Stomach (tissue), 19 donors: ENCODE measurements at places on chromosomes 6 and 20. TPM values are rescaled to one million over a fixed set of nuclear protein-coding genes. Genes with fewer than 3 reads are reported as not detected.

Gene FUT9
- 2.3 TPM for total RNA-seq

Gene RIPOR3
- total RNA-seq = 13.4 TPM

Gene ABHD16B
- not detected for total RNA-seq

Gene HAO1
- total RNA-seq = not detected

GRCh38 chr6:139306291-139306981 lies 14.6 kb upstream of the TXLNB start:
- H3K27me3 ChIP-seq = no peaks in the 10 kb centered on the region
- H3K4me1 ChIP-seq = peaks cover 11% of the 10 kb centered on the region
- no peak for DNase-seq

Gene DNMT3B
- not detected for total RNA-seq

- H3K4me3 ChIP-seq = no peak overlapping the region
- peaks cover 2% of the 10 kb centered on the region for H3K36me3 ChIP-seq
- no peak overlapping the region for H3K27ac ChIP-seq
- H3K4me1 ChIP-seq = peaks cover 9% of the 10 kb centered on the region
Observed at GRCh38 chr6:11253594-11253993, 21.1 kb upstream of the NEDD9 start.

DNA sequence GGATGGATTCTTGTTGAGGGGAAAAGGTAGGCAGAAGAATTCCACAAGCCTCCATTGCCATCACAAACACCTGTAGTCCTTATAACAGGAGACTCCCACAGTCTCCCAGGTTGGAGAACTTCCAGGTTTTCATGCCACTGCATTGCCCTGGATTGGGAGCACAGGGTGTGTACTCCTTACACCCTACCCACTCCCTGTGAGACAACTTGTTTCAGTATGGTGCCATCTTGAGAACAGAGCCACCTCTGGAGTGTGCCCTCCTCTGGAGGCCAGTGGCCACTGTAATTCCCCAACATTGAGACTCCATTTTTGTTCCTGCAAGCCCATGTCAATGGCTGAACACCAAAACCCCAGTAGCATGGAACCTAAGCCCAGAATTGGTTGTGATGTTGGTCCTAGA lies 123.5 kb upstream of the LAMA2 start:
- no peaks in the 10 kb centered on the region for H3K36me3 ChIP-seq
- H3K27ac ChIP-seq = no peak overlapping the region
- H3K4me3 ChIP-seq = no peak overlapping the region
- no peak for DNase-seq
- H3K4me1 ChIP-seq = no peaks in the 10 kb centered on the region
- H3K27me3 ChIP-seq = no peaks in the 10 kb centered on the region

- H3K4me3 ChIP-seq = no peak overlapping the region
- peak overlapping the region; percentile 71 for H3K27ac ChIP-seq
- peaks cover 50% of the 10 kb centered on the region for H3K36me3 ChIP-seq
Observed at GRCh38 chr6:111564482-111564945, 41.2 kb downstream of the TRAF3IP2 start.

GRCh38 chr6:14693301-14694192 lies 552.3 kb upstream of the JARID2 start:
- no peaks in the 10 kb centered on the region for H3K27me3 ChIP-seq
- no peak for DNase-seq
- no peak overlapping the region for H3K4me3 ChIP-seq

GRCh38 chr6:19879663-19880062 lies 42.5 kb downstream of the ID4 start:
- H3K4me3 ChIP-seq = no peak overlapping the region
- no peak for DNase-seq

Gene NOX3
- not detected for total RNA-seq

GRCh38 chr6:163757520-163757919 lies 343.0 kb downstream of the QKI start:
- H3K27me3 ChIP-seq = no peaks in the 10 kb centered on the region
- H3K4me1 ChIP-seq = no peaks in the 10 kb centered on the region
- no peaks in the 10 kb centered on the region for H3K36me3 ChIP-seq
- H3K4me3 ChIP-seq = no peak overlapping the region

DNA sequence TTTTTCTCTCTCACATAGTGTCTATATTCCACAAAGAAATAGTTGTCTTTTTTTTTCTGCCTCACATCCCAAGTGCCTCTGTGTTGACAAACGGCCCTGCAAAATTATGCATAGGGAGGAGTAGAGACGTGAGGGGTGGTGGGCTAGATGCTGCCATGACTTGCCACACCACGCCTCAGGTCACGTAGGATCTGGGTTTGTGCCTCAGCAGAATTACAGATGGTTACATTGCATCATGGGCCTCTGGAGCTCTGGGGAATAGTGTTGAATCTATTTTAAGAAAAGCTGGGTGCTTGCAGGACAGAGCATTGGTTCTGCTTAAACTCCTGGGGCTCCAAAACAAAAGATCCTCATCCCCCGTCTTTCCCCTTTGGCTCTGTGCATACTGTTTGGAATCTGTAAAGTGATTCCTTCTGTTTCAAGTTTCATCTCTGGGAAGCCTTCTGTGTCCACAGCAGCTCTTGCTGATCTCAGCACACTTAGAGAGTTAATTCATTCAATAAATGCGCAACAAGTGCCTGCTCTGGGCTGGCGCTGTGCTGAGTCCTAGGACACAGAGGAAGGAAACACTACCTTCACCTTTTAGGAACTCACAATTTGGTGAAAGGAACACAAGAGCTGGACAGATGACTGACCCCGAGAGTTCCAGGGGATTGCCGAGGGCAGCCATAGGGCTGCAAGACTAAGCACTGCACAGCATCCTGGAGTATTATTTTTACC lies 2.4 kb downstream of the FANCE start:
- no peak overlapping the region for H3K27ac ChIP-seq
- no peak for DNase-seq
- peaks cover 40% of the 10 kb centered on the region for H3K36me3 ChIP-seq
- no peaks in the 10 kb centered on the region for H3K27me3 ChIP-seq

Gene VSX1
- total RNA-seq = not detected

Gene MYT1
- total RNA-seq = 0.55 TPM

DNA sequence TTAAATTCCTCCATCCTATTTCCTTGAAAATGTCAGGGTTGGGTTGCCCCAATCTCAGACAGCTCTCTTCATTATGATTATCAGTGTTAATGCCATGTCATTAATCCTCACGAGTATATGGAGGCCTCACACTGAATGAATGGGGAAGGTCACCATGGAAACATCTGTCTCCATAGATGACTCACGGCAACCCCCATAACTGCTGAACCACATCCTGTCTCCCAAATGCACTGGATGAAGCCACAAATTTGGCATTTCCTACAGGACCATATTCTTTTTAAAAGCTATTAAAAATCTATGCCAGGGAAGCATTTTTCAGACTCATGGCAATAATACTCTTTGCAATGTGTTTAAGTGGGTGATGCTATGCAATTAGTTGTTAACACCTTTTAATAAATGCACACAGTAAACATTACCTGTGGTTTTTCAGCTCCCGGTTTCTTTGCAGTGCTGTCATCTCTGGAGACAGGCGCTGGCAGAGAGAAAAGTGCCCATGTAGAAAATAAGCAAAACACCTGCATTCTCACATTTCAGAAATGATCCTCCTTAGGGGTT lies 80.1 kb upstream of the PTPRK start:
- H3K4me1 ChIP-seq = no peaks in the 10 kb centered on the region
- DNase-seq = peak; percentile 56
- no peak overlapping the region for H3K27ac ChIP-seq
- no peak overlapping the region for H3K4me3 ChIP-seq
- H3K36me3 ChIP-seq = no peaks in the 10 kb centered on the region
